ENCODE measurements at places on chromosomes 4 and X.

- no peak for DNase-seq
These were observed 730.2 kb downstream of the KCTD8 start for GRCh38 chr4:43718369-43718768.

DNA sequence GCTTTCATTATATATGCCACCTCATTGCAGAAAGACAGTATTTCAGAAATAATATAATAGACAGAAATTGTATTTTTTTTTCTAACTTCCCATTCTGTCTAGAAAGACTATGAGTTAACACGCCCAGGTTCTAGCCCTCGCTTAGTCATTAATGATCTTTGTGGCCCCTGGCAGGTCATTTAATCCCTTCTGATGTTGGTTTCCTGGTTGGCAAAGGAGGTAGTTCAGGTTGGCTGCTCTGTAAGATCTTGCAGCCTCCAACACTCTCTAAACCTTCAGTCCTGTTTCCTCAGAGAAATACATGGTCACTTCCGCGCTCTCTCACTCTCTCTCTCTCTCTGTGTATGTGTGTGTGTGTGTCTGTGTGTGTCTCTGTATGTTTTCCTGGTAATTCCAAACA is 156.3 kb upstream of the NOCT start:
- DNase-seq, result no peak

DNA sequence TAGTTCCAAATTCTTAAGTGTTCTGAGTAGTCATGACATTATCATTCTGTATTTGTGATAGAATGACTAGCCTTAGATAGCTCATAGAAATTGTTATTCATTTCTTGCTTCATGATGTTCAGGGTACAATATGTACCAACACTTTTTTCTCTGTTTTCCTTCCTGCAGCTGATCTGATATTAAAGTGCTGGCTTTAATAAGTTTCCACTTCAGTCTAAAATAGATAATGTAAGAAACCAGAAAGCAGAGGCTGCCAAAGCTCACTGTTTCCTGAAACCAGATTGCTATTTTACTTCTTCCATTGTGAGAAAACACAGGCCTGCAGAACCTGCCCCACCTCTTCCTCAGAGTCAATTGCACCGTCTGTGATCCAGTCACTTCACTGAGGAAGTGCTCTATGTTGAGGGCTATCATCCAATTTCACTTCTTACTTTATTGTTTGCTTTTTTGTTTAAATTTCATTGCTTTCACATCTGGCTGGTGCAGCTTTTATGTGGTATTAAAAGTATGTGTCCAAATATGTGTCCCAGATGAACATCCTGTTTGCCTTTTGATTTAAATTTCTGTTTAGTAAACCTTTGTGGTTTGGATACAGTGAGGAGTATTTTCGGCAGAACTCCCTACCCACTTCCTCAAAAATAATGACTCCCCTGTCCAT is 652.1 kb downstream of the ANKRD50 start:
- no peak for DNase-seq

DNA sequence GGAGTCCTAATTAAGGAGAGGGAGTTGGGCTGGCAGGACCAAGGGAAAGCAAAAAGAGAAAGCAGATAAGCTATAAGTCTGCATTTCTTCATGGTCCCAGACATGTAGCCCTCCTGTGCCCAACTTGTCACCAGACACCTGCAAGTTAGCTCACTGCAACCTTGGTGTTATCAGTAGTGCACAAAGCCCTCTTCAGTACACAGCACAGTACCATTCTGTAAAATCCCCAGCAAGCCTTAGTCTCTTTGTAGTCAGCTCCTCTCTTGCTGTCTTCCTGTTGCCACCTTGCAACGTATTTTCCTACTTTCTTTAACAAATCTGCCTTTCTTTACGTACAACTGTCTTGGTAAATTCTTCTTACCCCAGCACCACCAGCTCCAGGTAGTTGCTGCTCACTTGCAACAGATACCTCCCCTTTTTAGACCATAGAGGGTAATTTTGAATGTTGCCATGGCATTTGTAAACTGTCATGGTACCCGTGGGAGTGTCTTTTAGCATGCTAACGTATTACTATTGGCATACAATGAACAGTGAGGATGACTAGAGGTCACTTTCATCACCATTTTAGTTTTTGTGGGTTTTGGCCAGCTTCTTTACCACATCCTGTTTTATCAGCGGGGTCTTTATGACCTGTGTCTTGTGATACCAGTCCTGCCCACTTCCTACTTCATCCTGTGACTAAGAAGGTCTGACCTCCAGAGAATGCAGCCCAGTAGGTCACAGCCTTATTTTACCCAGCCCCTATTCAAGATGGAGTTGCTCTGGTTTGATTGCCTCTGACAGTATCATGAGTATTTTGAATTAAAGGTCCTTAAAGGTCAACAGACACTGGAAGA is 28.3 kb upstream of the AP1S2 start:
- no peak for DNase-seq

- DNase-seq, result no peak
These were observed 472.8 kb upstream of the BOD1L1 start for GRCh38 chr4:14100349-14100748.

GRCh38 chrX:48475296-48475695 is 703 bp upstream of the FTSJ1 start:
- DNase-seq, result no peak

DNA sequence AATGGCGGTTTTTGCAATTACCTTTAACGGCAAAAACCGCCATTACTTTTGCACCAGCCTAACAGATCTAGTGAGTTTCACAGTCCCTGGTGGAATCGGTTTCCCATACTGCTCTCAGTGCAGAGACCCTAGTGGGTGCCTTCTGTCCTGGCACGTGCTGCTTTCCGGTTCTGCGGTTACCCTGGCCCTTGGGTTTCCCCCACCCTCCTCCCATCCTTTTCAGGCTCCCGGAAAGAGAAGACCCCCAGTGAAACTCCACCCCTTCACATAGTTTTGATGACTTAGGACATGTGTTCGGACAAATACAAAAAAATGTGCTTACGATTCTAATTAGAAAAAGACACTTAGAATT is 36.9 kb downstream of the NLGN3 start:
- no peak for DNase-seq

GRCh38 chr4:181508601-181509000 is 734.6 kb upstream of the TENM3 start:
- DNase-seq, result no peak

DNA sequence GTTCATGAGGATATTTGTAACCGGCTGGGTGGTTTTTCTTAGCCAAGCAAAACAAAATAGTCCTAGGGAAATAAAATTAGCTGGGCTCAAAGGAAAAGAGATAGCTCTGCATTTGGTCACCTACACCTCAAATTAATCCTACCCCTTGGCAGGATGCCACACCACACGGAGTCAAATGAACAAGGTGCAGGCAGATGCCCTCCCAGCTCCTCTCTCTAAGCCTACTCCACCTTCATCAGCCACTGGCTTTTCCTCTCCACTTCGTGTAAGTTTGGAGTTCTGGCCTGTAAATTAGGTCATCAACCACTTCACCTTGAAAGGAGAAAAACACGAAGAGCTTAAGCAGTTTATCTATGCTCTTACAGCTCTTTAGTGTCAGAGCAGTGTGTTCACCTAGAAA is 1.4 kb downstream of the DDIT4L start:
- no peak for DNase-seq

DNA sequence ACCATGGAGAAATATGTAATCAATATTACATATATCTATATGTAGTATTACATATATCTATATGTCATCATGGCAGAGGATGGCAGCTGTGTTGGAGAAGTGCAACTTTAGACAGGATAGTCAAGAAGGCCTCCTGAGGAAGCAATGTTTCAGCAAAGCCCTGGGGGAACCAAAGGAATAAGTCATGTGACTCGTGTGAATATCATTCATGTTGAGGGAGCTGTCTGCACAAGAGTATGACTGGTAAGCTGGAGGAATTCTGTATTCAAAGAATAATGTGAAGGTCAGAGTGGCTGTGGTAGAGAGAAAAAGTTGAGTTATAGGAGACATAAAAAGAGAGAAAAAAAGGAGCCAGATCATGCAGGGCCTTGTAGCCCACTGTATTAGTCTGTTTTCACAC is 92.9 kb upstream of the EDNRA start:
- no peak for DNase-seq

DNA sequence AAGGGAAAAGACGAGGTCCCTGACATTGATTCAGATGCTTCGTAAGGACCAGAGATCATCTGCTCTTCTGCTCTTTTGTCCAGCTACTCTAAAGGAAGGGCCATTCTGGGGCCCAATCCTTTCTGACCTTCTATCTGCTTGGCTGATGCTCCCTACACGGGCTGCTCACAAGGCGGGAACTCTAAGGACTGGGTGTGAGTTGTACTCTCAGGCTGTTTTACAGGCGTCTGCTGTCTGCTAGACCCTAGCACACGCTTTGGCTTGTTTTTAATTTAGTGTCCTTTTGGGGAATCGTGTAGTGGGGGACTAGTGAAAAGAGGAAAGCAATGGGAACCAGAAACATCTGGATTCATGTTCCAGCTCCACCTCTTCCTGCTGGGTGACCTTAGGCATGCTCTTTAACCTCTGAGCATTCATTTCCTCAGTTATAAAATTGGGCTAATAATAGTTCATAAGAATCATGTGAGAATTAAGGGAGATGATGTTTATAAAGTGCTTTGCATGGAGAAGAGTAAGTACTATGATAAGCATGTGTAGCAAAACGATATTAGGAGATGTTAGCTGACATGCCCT is 53.1 kb downstream of the CASP3 start:
- DNase-seq, result no peak

- DNase-seq, result no peak
These were observed 70.4 kb upstream of the USP9X start for GRCh38 chrX:41014776-41015360.

DNA sequence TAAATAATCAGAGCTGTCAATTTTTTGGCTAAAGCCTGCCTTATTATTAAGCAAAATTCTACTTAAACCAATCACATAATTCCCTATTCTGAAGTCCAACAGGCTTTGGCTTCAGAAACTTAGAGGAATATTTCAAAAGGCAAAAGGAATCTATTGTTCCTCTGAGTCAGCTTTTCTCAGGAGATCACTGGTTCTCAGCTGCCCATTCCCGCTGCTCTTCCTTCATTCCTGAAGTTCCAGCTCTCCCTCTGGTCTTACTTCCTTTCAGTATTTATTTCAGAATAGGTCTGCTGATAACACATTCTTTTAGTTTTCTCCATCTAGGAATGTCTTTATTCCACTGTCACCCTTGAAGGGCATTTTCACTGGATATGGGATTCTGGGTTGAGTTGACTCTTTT is 133.7 kb downstream of the SOWAHB start:
- DNase-seq, result no peak

- no peak for DNase-seq
These were observed 39.4 kb downstream of the SAT1 start for GRCh38 chrX:23822397-23822796.

DNA sequence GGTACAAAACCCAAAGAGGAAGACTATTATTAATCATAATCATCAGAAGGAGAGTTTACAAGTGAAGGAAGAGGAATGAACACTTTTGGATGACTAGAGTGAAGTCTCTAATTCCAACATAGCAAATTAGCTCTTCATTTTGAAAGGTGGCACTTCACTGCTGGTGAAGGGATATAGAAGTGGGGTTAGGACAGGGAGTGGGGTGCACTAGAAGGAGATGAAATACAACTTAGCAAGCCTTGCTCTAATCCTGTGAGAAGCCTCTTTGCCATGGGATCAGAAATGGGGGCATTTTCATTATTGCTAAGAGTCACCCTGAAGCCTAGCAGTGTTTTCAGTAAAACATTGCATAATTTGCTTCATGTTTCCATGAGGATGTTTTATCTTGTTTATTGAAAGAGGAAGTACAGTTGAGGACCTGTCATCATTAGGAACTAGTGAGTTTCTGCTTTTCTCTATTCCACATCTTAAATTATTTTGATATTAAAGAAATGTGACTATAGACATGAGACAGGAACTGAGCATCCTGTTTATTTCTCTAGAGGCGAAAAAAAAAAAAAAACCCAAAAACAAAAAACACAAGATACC is 9.3 kb upstream of the GRPR start:
- DNase-seq, result no peak

DNA sequence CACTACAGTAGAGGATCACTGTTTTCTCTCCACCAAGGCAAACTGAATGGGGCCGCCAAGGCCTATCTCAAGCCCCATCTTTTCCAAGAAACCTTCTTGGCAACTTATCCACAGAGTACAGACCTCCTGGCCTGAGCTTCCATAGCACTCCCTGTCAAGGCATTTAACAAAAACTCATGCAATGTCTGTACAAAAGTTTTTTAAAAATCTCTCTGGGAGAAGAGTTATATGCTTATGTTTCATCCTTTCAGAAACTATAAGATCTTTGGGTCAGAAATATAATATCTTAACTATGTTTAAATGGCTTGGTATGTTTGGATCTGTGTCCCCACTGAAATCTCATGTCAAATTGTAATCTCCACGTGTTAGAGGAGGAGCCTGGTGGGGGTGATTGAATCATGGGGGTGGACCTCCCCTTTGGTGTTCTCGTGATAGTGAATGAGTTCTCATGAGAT is 13.6 kb downstream of the ADAMTS3 start:
- DNase-seq, result no peak

DNA sequence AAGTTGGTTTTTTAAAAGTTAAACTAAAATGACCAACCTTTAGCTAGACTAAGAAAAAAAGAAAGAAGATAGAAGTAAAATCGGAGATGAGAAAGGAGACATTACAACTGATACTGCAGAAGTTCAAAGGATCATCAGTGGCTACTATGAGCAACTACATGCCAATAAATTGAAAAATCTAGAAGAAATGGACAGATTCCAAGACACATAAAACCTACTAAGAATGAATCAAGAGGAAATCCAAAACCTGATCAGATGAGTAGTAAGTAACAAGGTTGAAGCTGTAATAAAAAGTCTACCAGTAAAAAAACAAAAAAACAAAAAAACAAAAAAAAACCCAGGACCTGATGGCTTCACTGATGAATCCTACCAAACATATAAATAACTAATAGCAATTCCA is 16.1 kb downstream of the IQCM start:
- no peak for DNase-seq

- no peak for DNase-seq
These were observed 588.0 kb upstream of the HS3ST1 start for GRCh38 chr4:12016729-12017128.

DNA sequence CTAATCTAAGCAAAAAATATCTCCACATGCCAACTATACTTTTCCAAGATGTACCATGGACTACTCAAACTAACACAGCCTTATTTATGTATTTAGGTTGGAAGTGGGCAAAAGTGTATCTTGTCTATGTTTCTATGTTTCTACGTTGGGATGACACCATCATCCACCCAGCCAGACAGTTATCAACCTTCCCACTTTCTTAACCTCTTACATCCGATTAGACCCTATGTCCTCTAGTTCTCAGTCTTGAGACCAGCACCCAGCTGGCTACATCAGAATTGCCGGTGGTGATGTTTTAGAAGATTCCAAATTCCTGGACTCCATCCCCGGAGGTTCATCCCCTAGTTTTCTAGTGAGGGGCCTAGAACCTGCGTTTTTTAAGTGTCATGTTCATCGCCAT is 1.0 kb upstream of the AASDH start:
- no peak for DNase-seq

DNA sequence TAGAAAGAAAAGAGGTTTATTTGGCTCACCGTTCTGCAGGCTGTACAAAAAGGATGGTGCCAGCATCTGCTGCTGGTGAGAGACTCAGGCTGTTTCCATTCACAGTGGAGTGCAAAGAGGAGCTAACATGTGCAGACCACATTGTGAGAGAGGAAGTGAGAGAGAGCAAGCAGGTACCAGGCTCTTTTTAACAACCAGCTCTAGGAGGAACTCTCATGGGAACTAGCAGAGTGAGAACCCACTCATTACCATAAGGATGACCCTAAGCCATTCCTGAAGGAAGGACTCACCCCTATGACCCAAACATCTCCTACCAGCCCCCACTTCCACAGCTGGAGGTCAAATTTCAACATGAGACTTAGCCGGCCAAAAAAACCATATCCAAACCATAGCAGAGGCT is 158.6 kb upstream of the ADGRL3 start:
- no peak for DNase-seq

All from stimulated activated CD8-positive, alpha-beta memory T cell treated with anti-CD3 and anti-CD28 coated beads, Interleukin-7, amount 100 ng/mL, for 1 hour (primary cell).